Hypothalamus (tissue), 51 donors: ENCODE measurements at places on chromosomes 1 and 21.

DNA sequence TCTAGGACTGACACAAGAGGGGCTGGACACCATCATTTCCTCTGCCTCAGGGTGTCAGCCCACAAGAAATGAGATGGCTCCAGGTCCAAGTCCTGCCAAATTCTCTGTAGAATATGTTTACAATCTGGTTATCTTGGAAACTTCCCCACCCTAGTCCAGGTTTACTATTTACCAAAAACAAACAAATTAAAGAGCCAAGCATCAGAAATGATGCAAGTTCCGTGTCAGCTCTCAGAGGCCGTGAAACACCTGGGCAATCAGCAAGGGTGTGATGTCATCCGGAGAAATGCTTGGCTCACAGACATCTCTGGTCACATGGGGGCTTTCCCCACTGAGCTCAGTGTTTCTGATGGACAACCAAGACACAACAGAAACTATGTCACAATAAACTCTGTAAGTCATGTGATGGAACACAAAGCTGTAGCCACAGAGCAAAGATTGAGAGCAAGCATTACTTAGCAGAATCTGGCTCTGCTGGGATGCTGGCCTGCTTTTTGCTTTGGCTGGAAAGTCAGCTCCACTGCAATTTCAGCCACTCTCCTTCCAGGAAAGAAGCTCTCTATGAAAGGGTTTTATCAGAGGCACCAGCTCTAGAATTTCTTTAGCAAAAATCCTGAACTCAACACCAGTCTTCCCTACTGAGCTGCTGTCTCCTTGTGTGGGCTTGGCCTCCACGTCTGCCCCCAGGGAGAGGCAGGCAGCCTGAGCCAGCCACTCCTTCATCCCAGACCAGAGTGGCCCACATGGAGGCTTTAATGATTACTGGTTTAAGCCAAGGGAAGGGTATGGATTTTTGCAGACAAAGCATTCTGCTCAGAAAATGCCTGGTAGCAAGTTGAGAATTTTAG is 55.9 kb downstream of the NENF start:
- DNase-seq = no peak

- no peak for DNase-seq
These were observed 52.2 kb downstream of the SIPA1L2 start for GRCh38 chr1:232577772-232578171.

GRCh38 chr1:20729155-20729931 is 3.2 kb downstream of the SH2D5 start:
- no peak for DNase-seq

DNA sequence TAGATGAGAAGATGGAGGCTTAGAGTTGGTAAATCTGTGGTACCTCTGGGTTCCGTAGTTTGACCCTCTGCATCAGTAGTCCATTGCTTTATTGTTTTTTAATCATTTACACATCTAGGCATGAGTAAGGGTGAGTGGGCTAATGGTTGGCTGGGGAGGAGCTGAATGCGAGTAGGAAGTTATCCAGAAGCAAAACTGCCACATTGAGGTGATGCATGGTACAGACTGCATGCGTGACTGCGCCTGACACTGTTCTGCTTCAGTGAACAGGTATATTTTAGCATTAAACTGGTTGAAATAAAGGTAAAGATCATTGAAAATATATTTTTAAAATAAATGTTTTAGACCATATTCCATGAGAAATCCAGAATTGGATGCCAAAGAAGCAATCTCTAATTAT is 4.4 kb downstream of the DNAJC16 start:
- no peak for DNase-seq

DNA sequence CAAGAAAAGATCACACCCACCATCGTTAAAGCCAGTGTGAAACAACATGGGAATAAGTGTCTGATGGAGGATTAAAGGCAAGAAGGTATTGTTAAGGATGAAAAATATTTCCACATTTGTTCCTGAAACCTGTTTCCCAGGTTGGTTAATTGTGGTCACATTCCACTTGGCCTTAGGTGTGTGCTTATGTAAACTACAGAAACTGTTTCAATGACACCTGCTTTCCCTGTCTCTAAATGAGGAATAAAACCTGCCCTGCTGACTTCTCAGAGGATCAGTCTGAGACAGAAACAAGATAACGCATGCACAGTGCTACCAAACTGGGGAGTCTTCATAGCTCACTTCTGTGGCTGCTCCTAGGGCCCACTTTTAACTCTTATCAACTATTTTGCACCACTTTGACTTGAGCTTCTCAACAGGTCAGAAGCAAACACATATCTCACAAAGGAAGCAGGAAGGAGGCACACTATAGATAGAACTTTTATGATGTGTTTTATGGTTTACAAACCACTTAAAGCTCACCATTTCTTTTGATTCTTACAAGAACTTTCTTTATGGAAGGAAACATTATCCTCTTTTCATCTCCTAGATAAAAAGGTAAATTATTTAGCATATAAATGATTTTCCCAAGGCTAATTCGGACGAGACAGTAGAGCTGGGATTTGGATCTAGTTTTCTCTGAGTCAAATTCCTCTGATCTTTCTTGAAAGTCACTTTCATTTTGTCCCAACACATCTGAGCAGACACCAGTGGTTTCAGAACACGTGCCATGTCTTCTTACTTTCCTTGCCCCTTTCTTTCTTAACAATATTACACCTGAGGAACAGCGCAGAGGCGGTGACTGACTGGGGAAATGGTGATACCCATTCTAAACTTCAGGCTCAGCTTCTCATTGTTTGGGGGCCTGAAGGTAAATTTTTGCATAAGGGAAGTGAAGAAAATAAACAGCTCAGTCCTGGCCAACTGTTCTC is 33.4 kb downstream of the CYP2J2 start:
- no peak for DNase-seq

DNA sequence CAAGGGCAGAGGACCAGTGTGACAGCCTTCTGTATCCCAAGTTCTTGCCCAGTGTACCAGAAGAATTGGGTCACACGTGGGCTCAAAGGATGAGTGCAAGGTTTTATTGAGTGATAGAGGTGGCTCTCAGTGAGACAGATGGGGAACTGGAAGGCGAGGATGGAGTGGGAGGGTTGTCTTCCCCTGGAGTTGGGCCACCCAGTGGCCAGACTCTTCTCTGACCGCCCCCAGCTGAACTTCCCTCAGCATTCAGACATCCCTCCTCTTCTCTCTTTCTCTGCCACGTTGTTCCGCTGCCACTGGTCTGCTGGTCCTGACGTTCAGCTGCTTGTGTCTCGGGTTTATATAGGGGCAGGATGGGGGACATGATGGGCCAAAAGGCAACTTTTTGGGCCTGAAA is 150.1 kb upstream of the IVNS1ABP start:
- DNase-seq = no peak

DNA sequence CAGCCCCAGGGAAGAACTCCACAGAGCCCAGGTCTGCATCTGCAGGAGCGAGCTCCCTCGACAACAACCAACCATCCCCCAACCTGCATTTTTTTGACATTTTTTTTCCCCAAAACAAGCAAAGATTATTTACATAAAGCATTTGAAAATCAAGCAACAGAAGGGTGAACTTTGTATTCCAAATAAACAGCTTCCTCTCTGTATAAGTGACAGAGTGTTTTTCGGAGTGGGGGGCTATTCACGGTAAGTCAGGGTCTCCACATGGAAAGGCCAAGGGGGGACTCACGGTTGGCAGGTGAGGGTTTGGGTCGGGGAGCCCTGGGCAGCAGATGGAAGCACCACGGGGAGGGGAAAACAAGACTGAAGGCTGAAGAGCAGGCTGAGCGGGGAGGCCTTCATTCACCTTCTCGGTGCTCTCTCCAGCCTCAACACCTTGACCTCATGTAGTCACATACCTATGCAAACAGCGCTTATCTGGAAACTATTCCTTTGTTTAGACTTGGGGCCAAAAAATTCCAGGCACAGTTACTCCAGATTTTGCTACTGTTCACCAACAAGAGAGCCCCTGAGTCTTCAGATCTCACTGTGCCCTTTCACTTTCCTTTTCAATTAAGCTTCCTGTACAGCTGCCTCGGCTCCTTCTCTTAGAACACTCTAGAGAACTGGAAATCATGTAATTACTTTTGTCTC is 27.6 kb downstream of the C2CD2 start:
- DNase-seq = no peak
